ENCODE measurements at places on chromosomes 12 and 14.

DNA sequence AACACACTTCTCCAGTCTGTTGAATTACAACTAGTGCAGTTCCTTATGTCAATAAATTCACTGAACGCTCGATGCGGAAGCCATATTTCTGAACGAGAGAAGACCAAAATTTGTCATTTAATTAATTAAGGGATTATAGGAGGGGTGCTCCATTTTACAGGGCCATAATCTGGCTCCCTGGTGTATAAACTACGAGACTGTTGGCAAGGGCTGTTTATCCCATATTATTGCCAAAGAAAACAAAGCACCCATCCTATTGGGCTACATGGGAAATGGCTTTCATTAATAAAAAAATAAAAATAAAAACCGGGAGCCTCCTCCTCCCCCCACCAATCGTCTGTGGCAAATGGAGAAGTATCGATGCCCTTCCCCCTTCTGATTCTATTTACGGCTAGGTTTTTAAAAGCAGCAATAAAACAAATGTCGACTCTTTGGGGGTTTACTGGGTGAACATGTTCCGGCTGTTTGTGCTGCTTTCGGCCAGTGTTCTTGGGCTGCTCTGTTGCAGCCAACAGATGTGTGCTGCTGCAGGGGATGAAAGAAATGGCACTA is 24.8 kb downstream of the ATF7 start:
- no peak for DNase-seq

DNA sequence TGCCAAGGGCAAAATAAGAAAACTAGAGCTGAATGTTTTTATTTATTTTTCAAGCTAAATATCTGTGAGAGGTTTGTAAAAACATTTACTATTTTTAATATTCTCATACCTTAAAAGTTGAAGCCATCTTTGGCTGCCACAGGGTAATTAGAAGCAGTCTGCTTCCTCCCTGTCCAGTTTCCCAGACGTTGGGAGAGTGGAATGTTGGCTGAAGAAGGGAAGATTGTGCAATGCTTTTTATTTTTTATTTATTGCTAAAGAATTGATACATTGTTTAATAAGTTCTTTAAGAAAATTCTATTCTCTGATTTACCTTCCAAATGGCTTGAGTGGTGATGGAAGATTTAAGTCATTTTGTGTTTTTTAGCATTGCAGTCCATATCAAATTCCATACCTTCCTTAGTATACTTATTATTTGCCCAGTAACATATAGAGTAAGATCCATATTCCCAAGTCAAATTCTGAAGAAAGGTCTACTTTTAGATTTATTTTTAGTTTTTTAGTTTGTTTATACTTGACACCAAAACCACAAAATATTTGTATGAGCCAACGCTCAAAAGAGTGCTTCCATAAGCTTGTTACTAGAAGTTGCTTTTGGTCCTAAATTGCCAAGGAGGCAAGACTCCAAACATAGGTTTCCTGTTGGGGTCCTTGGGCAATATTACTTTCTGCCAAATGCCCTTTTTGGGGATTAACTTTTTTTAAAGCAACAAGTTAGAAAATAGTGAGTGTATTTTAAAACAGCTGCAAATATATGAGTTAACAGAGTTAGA is 124.0 kb upstream of the CPM start:
- peak; percentile 67 for DNase-seq

- DNase-seq = no peak
Observed at GRCh38 chr14:84579292-84579691, 950.7 kb upstream of the FLRT2 start.

- DNase-seq = no peak
Observed at GRCh38 chr12:66304296-66304900, 2.1 kb downstream of the HELB start.

- peak; percentile 99 for DNase-seq
Observed at GRCh38 chr14:61080591-61081010, 99.6 kb downstream of the SLC38A6 start.

DNA sequence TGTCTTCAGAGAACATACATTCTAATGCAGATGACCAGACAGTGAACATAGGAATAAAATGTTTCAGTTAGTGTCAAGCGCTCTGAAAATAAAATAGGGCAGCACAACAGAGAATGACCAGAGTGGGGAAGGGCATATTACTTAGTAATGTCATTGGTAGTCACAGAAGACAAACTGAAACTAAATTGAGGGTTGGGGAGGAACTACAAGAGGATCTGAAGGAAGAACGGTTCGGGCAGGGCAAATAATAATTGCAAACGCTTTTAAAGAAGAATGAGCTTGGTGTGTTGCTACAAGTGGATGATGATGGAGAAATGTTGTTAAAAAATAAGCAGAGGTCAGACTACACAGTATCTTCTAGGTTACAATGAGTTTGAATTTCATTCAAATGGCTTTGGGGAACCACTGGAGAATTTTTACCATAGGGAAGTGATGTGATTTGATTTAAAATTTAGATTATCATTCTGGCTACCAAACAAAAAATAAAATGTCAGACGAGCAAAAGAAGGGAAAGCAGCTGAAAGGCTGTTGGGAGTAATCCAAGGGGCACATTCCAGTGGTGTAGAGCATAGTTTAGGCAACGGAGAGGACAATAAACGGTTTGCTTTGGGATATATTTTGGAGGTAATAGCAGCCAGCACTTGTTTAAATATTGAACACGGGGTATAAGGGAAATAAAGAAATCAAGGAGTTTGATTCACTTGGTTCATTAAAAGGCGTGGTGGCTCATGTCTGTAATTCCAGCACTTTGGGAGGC is 56.3 kb upstream of the SLC6A13 start:
- DNase-seq = no peak

DNA sequence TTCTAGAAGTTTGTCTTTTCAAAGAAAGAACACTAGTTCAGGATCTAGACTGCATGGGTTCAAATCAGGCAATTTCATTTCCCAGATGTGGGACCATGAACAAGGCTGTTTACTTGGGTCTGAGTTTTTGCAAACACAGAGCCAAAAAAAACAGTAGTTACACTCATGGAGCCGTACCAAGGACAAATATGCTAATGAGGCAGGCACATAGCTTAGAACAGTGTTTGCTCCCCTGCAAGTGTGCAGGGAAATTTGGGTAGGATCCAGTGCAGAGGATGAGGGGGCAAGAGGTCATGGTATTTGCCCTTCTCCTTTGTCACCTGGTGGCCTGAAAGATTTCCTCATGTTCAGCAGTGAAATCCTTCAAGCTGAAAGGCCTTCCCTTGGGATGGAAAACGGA is 860.4 kb downstream of the VRK1 start:
- no peak for DNase-seq

DNA sequence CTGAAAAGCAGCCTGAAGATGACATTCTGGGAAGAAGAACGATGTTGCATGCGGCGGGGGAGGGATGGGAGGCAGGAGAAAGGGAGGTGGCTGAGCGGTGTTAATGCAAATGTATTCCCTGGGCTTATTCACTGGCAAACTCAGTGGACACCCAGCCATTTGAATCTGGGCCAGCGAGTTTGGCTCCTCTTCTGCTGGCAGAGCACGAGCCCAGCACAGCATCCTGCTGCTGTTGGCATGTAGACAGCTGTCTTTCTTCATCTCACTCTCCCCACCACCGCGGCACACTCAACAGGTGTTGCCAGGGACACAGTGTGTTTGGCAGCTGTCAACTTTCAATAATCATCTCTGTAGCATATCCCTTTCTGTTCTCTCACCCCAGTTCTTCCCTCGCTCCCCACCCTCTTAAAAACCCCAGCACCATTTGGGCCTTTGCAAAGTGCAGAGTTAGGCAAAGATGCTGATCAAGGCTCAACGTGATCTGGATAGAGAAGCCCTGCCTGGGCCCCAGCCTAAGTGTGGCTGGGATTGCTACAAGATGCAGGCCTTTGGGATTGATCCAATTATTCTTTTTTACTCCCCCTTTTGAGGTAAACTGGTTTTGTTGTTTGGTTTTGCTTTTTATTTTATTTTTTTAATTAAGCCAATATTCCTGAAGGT is 131.9 kb downstream of the EXOC5 start:
- DNase-seq = no peak

- DNase-seq = no peak
Observed at GRCh38 chr12:81314903-81315531, 237.1 kb downstream of the ACSS3 start.

DNA sequence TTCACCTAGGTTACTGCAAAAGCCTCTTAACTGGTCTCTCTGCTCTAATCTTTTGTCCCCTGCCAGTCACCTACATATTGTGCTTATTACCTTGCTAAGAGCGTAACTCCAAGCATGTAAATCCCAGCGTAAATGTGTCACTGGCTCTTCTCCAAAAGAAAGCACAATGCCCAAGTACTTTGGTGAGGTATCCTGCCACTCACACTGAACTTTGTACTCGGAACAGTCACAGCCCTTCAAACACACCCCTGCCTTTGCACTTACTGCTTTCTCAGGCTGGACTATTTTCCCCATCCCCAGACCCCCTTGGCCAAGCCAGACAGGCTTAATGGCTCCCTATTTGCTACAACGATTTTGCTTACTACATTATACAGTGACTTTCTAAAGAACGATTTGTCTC is 31.7 kb downstream of the GALNT4 start:
- no peak for DNase-seq

DNA sequence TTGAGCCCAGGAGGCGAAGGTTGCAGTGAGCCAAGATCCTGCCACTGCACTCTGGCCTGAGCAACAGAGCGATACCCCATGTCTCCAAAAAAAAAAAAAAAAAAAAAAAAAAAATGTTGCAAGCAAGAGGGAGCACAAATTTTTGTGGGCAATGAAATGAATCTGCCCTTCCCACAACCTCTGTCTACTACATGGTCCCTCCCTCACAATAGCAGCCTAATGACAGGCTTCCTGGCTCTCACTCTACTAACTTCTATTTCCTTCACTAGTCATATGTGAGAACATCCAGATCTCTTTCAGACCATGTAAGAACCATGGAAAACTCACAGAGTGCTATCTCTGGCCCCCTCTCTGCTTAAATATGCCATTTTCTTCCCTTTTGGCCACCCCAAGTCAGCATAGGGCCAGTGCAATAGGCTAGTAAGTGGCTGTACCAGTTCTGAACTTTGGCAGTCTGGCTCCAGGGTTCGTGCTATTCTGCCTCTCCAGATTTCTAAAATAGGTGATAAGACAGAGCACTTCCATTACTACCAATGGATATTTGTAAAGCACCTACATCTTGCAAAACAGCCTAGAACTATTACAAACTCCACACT is 7.1 kb downstream of the OSBPL8 start:
- DNase-seq = no peak

DNA sequence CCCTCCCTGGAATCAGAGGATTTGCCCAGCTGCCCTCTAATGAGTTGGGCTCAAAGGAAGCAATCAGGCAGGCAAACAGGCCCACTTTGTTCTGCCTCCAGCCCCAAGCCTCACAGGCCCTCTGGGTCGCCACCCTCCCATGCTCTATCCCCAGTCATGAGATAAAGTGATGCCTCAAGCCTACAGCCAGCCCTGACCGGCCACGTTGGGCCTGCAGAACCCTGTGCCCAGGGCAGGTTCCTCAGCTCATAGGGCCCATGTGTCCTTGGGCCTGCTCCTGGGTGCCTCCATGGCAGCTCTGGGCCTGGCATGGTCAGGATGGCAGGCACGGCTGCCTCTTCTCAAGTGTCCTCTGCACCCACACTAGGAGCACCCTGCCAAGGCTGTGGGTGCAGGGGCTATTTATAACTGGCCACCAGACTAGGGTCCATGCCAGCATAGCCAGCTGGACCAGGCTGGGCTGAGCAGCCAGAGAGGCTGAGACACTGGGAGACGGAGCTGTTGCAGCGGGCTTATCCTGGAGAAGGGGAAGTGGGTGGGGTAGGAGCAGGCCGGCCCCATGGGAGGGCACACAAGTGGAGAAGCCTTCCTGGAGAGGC is 20.2 kb downstream of the HDAC7 start:
- no peak for DNase-seq

DNA sequence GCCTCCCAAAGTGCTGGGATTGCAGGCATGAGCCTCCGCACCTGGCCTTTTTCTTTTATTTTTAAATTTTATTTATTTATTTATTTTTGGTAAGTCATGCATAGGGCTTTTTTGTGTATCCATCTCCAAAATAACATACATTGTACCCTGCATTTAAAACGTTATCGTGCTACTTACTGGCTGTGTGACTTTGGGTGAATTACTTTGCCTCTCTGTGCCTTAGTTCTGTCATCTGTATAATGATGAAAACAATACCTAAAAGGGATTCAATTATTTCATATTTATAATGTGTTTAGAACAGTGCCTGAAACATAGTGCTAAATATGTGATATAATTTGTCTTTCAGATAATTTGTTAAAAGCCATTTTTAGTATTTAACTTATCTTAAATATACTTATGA is 19.6 kb downstream of the ZCRB1 start:
- DNase-seq = no peak

DNA sequence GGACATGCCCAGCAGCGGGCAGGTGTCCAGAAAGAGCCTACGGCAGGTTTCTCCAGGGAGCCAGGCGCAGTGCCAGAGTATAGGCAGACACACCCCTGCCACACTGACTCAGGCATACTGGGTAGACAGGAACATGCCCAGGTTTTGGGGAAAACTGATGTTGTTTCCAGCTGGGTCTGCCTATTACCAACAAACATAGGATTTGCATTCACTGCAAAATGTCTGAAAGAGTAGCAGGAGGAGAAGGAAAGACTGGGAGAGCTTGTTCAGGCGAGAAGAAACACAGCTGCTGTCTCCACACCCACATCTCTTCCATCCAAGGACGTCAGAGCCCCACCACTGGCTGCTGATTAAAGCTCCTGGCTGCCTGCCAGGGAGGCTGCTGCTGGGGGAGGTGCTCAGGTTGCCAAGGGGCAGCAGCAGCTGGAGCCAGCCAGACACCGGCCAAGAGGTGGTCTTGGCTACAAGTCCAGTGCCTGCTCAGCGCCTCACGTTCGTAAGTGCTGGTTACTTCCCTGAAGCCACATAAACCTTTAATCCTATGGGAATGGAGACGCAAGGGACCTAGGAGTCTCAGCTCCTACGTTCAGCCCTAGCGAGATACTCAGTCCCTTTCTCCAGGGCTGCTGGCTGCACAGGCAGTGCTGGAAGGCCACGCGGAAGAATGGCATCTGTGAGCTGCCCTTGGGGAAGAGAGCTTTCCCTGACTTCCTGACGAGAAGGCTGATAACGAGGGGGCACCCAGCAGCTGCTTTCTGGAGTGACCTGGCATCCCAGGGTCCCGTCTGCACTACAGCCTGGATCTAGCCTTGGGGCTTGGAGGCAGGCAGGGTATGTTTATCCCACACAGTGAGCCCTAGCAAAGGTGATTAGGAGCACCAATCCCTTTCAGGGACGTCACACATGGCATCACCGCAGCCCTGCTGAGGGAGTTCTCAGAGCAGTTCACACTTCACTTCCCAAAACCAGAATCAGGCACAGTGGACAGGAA is 58.1 kb downstream of the PLEKHG3 start:
- peak; percentile 67 for DNase-seq

DNA sequence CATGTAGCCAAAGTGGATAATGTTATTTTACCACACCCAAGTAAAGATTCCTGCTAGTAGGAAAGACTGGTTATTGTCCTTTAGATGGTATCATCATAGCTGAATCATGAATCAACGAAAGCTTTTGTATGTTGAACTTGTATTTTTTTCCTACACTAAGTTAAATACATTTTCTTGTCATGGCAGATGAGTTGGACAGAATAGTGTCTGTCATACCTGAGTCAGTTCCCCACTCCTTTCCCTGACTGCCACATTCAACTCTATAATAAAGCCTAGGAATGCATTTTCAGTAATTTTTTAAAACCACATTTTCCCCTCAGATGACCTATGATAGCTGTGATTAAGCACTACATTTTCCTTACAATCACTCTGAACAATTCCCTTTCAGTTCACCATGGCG is 9.3 kb upstream of the PTHLH start:
- no peak for DNase-seq
